ENCODE measurements at places on chromosomes 2 and 18.

- no peak for DNase-seq
These were observed 10.6 kb downstream of the TLK1 start for GRCh38 chr2:171149986-171150693.

- DNase-seq: no peak
These were observed 22.9 kb downstream of the MBP start for GRCh38 chr18:77109648-77110019.

GRCh38 chr2:46812361-46813019, 103.1 kb downstream of the MCFD2 start:
- DNase-seq: no peak

DNA sequence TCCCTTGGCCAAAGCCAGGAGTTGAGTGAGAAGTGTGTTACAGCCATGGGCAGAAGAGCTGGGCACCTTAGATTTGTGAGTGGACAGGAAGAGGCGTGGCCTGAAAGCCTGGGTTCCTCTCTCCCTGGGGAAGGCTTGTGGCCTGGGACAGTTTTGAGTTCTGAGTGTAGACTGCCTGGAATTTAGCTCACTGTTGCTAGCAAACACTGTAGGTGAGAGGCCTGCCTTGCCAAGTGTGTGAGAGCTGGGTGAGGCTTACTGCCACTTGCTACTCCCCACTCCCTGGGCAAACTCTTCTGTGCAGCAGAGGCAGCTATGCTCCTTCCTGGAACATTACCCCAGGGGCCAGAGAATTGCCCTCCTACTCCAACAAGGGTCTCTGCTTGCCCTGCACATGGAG, 150.0 kb upstream of the GALNT5 start:
- DNase-seq: no peak

DNA sequence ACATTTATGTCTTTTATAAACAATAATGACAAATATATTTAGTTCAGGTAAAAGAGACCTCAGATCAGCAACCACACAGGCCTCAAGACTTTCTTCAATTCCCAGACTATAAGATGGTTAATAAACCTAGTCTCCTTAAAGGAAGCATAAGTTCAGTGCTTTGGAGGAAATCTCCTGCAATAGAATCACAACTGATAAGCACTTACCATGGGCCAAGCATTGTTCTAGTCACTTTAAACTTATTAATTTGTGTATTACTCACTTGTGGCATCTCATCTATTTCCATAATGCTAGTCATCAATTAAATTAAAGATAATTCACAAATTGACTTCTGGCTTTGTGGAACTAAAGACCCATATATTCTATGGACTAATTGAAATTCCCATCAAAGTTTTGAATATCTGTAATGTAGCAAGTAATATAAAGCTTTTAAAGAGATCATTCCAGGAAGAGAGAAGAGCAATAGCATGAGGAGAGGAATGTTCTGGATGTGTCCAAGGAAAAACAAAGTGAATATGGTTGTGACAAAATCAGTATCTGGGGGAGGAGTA, 42.2 kb downstream of the COL3A1 start:
- DNase-seq: no peak

GRCh38 chr18:22667156-22667555, 249.4 kb upstream of the CTAGE1 start:
- DNase-seq: no peak

DNA sequence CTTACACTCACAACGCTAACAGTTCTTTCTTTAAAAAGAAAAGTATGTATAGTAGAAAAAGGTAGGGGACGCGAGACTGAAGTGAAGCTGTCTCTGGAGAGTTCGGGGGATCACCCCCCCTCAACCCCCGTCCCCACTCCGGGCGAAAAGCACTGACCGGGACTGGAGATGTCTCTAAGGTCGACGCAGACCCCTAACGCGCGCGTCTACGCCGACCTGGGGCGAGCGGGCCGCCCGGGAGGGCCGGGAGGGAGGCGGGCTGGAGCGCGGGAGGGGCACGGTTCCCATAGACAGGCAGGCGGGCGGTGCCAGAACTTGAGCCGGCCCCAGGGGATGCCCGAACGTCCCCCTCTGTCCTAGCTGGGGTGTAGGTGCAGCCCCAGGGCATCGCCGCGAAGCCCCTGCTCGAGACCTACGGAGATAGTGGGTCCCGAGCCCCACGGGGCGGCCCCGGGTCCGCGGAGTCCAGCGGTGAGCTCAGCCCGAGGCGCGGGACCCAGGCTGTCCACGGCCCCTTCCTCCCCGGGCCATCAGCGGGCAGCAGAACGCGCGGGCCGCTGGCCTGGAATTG, 82.2 kb downstream of the CHRNA1 start:
- DNase-seq: no peak

- peak; percentile 70 for DNase-seq
These were observed at the start of gene DLX2 for GRCh38 chr2:172102391-172103359. Gene DLX2 (minus strand): TSS chr2:172102900. CDS start chr2:172102538, 362 bp downstream.

- DNase-seq: no peak
These were observed 92.9 kb downstream of the ACKR3 start for GRCh38 chr2:236662231-236663185.

DNA sequence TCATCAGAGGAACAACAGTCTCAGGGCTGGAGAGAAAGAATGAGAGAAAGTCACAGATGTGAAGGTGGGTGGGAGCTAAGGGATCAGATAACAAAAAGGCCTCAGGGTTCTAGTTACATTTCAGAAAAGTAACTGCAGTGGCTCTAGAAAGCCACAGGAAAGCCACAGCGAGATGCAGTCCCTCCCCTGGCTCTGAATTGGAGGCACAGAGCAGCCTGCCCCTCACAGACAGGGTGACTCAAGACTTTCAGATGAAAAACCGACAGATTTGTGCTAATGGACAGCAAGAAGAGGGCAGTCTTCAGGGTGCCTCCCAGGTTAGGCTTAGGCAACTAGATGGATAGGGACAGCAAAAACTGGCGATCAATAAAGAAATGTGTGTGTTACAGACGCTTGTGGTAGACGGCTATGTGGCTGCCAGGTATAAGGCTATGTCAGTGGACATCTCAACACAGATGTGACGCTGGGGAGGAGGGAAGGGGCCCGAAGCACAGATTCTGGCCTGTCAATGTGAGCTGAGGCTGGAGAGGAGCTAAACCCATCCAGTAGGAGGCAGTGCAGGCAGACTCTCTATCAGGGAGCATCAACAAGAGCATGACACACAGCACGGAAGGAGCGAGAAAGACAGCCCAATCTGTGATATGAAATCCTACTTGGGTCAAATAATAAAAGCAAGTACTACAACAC, 26.2 kb downstream of the UNC50 start:
- DNase-seq: peak; percentile 12

DNA sequence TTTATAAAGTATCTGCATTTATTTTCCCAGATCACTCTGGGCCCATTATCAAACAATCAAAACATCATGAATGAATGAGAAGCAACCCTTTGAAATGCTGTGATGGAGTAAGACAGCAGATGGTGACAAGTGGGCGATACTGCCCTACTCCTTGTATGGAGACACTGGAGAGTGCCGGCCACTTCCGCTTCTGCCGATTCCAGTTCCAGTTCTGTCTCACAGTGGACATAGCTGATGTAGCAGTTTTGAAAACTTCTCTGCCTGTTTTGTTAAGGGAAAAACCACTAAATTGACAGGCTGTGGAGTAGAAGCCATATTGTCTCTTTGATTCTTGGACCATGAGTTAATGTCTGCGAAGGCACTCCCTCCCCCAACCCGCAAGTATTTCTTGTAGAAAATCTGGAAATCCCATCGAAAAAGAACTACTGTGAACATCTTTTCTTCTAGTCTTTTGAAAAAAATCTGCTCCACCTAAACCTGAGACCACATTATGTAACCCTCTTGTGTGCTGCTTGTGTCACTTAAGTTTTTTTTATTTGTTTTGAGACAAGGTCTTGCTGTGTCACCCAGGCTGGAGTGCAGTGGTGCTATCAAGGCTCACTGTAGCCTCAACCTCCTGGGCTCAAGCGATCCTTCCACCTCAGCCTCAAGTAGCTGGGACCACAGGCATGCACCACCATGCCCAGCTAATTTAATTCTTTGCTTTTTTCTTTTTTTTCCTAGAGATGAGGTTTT, 133.5 kb downstream of the TANC1 start:
- no peak for DNase-seq

GRCh38 chr2:55017428-55017827, 32.8 kb downstream of the RTN4 start:
- no peak for DNase-seq

DNA sequence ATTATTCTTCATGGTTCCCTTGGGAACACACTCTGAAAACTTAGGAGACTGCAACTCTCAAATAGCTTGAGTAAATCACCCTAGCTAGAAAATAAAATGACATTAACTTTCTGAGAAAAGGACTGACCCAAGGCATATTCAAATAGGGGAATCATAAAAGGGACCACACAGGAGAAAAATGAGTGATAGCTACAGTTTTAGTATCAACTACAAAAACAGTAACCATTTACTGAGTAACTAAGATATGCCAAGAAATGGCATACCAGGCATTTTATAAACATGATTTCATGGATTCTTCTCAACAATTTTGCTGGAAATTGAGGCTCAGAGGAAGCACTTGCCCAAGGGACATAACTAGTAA, 84.5 kb downstream of the AFF3 start:
- DNase-seq: no peak

GRCh38 chr2:102848366-102848839, 86.6 kb downstream of the TMEM182 start:
- peak; percentile 42 for DNase-seq

GRCh38 chr2:39715095-39715494, 49.4 kb downstream of the TMEM178A start:
- no peak for DNase-seq

DNA sequence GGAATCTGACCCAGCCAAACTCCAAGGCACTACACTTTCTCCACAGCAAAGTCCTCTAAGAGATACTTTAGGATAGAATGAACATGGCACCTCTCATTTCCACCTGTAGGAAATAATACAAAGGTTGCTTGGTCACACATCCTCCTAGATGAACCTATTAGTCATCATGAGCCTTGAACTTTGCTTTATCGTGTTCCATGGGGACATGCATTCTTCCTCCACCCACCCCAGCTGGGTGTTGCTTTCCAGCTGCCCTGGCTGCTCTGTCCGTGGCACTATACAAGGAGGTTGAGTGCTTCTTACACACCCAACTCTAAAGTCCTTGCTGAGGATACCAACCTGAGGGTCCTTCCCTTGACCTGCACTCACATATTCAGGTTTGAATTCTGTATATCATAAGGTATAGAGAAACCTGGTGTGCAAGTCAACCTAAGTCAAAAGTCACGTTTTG, 52.7 kb downstream of the SPRED2 start:
- DNase-seq: no peak

DNA sequence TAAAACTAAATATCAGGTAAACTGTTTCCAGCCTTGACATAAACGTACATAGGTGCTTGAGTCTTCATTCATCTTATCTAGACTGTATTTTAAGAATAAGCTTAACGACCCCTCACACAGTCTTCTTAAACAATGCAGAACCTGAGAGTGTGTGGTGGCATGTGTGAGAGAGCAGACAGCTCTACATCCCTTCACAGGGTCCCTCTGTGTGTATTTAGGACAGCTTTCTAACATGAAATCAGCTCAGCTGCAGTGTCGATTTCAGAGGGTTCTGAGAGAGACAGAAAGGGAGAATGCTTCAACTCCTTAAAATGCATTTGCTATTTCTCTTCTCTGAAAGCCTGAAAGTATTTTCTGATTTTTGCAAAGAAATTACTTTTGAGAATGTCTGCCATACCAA, 185.2 kb downstream of the GRB14 start:
- DNase-seq: no peak
